ENCODE measurements at places on chromosomes 7 and 10. TPM values are rescaled to one million over a fixed set of nuclear protein-coding genes. Genes with fewer than 3 reads are reported as not detected.

GRCh38 chr10:69636626-69637605 is 6.9 kb downstream of the FAM241B start:
- peak; percentile 61 for DNase-seq

- peak; percentile 62 for DNase-seq
Observed at GRCh38 chr7:93147363-93147762, 822 bp downstream of the SAMD9L start.

GRCh38 chr7:45681596-45682357 is 107.6 kb downstream of the ADCY1 start:
- no peak for DNase-seq

DNA sequence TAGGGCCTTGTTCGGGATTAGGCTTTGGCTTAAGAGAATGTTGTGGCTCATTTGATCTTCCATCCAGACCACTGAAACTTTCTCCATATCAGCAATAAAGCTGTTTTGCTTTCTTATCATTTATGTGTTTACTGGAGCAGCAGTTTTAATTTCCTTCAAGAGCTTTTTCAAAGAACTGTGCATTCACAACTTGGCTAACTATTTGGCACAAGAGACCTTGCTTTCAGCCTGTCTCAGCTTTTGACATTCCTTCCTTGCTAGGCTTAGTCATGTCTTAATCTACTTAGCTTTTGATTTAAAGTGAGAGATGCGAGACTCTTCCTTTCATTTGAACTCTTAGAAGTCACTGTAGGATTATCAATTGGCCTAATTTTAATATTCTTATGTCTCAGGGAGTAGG is 19.1 kb upstream of the AKR1B1 start:
- no peak for DNase-seq

DNA sequence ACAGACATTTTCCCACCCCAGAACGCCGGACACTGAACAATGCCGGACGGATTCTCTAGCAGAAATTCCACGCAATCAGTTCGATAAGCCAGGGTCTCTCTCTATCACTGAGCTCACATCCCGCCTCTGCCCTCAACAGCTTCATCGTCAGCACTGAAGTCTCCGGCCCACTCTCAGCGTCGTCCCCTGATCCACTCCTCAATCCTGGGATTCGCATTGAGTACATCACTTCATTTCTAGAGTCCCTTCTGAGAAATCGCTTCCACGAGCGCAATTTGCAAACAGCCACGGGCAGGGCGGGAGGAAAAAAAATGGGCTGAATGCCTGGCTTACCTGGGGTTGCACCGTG is 365 bp downstream of the YME1L1 start:
- peak; percentile 51 for DNase-seq

Gene RGR
- total RNA-seq, result not detected

- DNase-seq, result no peak
Observed at GRCh38 chr7:131950758-131951157, 394.3 kb upstream of the PODXL start.

Gene EGR2
- total RNA-seq, result 53.9 TPM

Gene AP5Z1
- 26.4 TPM for total RNA-seq

DNA sequence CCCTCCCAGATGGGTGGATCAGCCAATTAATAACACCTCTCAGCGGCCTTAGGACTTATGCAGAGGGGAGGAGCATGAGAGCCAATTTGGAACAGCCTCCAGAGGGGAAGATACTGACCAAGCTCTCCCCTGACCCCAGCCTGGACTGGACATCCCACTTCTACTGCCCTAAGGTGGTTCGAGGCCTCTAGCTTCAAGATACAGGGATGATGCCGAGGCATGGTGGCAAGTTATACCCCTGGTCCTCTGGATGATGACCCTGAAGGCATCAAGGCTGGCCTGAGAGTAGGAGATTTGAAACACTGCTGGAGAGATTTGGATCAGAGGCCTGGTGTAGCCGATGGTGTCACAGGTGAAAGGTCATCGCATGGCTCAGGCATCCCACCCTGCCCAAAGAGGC is 3.2 kb downstream of the CDH23 start:
- no peak for DNase-seq

- no peak for DNase-seq
Observed at GRCh38 chr7:155699180-155699579, 54.7 kb downstream of the RBM33 start.

- DNase-seq, result no peak
Observed at GRCh38 chr10:120943542-120943941, 92.4 kb downstream of the WDR11 start.

Gene SEC23IP
- 87.2 TPM for total RNA-seq

GRCh38 chr7:154776350-154776749 is 226.6 kb downstream of the PAXIP1 start:
- no peak for DNase-seq

DNA sequence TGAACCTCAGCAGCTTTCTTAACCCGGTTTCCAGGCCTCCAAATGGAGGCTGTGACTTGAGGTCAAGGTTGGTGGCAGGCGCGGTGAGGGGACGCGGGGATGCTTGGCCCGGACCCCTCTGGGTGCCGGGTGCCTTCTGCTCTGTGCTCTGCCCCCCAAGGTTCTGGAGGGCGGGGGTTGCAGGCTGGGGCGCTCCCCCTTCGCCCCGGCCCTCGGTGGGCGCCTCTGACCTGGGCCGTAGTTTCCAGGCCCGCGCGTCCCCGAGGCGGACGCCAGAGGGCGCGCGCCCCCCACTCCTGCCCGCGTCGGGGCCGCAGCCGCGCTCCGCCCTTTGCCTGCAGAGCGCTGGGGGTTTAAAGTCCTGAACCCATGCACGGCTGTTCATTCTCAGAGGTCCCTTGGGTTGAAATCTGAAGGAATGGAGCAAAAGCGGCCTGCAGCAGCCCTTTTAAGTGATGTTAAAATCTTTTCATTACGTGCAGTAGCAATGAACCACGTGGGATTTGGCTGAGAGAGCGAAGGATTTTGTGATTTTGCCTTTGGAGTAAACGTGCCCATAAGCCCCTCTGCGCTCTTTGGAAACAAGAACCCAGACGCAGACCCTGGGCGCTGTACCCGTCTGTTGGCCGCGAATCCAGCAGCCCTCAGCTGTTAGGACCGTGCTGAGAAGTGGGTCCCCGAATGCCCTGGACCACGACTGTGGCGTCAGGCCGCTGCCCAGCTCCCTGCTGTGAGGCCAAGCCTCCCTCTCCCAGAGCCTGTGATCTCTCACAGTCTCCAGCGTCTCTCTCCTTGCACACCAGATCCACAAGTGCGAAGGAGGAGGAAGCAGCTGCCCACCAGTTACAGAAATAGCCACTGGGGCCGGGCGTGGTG is 135.0 kb downstream of the ACTR3B start:
- peak; percentile 48 for DNase-seq

DNA sequence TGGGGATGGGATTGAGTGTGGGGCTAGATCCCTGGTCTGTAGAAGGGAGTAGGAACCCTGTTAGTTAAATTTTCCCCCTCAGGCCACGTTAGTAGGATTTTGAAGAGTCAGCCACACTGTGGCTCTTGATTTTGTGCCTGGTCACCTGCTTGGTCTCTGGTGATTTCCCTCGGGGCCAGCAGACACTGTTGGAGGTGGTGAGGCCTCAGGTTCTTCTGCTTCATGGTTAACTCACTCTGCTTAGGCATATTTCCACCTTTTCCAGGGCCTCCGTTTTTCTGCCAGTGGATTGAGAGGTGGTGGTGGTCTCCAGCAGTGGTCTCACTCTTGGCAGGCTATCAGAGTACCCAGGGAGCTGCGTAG is 4.1 kb downstream of the TSPAN14 start:
- no peak for DNase-seq

GRCh38 chr10:113503930-113504329 is 48.9 kb upstream of the HABP2 start:
- no peak for DNase-seq

DNA sequence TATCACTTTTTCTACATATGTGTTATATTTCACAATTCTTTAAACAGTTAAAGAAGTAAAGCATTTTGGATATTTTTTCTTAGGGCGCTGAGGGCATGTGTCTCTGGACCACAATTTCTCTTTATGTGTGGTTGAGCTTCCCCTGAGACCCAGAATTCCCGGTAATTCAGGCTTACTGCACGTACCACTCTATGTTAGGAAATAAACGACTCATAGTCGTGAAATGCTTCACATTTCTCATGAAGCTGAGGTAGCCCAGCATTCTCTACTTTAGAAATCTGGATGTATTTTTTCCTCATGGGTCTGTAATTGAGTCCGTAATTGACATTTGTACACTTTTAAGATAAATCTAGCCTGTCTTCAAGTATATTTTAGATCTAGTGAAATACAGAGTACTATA is 170.6 kb downstream of the FZD1 start:
- DNase-seq, result no peak

GRCh38 chr7:101939136-101939695 is 121.8 kb downstream of the CUX1 start:
- no peak for DNase-seq

Gene AQP1
- 0.25 TPM for total RNA-seq

DNA sequence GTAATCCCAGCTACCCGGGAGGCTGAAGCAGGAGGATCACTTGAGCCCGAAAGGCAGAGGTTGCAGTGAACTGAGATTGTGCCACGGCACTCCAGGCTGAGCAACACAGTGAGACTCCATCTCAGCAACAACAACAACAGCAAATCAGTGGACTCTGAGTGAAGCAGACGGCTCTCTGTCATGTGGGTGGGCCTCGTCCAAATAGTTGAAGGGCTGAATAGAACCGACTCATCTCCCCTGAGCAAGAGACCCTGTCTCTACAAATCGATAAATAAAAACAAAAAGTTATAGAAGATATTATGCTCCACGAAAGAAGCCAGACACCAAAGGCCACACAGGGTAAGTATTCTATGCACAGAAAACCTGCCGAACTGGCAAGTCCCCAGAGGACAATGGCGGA is 45.9 kb downstream of the UNCX start:
- no peak for DNase-seq

DNA sequence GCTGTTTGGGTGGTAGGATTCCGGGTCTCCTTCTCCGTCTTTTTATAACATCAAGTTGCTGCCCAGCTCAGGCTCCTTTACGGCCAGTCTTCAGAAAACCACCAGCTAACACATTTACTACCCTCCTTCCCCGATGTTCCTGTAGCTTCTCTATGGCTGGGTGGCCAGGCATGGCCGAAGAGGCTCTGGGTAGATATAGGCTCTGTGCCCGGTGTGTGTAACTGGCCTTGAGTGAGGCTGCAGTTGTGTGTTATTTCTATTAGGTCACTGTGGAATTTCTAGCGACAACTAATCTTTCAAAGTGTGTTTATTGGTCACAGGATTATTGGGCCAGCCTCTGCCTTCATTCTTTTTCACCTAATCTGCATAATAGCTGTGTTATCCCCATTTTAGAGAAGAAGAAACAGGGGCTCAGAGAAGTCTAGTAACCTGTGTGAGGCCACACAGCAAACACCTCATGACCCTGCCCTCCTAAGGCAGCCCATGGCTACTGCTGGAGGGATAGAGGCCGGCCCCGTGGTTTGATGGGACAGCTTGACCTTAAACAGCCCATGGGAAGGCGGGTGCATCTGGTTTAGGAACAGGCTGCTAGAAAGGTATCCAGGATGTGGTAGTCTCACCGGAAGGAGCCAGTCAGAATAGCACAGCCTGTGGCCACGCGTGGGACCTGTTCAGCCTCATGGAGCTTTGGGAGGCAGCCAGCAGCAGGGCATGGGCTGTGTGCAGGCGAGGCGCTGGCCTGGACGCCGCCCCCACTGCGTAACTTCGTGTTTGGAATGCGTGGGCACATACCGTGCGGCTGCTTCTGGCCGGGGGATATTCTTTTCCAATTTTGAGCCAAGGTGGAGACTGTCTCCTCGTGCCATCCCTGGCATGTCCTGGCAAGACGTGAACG is 29.7 kb downstream of the HTRA1 start:
- peak; percentile 68 for DNase-seq

Gene SERPINE1
- 0.05 TPM for total RNA-seq

DNA sequence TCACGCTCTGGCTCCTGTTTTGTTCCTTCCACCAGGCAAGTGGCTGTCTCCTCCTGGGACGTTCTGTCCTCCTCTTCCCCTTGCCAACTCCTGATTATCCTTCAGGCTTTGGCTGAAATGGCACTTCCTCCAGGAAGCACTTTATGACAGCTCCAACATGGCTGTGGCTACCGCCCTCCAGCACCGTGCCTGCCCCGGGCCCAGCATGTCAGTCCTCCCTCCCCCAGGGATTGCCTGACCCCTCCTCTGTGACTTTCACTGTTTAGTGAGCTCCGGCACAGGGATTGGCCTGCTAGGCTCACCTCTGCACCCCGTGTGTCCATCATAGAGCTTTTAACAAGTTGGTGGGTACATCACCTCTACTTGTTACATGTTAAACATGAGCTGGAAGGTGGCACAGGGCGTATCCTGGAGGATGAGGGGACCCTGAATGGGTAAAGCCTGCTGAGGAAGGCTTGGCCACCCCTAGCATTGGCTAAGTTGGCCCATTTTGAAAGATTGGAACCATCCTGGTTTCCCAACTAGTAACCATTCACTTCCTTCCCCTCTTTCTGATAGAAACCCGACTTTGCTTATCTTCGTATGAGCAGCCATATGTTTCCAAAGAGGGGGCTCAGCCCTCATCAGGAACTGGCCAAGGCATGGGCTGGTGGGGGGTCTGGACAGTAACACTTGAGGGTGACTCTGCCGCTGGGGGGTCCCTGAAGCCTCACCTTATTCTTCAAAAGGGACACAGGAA is 10.5 kb upstream of the ADAMTS14 start:
- DNase-seq, result no peak

Gene GPR158
- total RNA-seq, result not detected

Gene TRIM50
- not detected for total RNA-seq

- DNase-seq, result no peak
Observed at GRCh38 chr7:91514591-91514990, 250.4 kb downstream of the FZD1 start.

Gene ACTL6B
- total RNA-seq, result not detected

Measured in activated CD4-positive, alpha-beta T cell treated with anti-CD3 and anti-CD28 coated beads for 36 hours (primary cell).